ENCODE measurements at places on chromosomes 6 and 20.

DNA sequence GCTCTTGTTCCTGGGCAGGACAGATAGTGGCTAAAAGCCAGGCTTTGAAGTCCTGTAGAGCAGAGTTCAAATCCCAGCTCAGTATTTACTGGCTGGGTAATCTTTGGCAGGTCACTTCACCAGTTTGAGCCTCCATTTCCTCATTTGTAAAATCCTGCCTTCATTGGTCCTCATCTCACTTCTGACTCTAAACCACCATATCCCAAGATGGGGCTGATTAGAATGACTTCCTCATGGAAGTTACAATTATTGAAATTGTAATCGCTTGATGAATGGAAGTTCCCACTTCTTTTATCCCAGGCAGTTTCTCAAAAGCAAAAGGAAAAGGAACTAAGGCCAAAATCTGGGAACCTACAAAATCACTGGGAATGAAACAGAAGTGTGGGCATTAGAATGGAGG is 35.9 kb upstream of the B4GALT5 start:
- DNase-seq = no peak

DNA sequence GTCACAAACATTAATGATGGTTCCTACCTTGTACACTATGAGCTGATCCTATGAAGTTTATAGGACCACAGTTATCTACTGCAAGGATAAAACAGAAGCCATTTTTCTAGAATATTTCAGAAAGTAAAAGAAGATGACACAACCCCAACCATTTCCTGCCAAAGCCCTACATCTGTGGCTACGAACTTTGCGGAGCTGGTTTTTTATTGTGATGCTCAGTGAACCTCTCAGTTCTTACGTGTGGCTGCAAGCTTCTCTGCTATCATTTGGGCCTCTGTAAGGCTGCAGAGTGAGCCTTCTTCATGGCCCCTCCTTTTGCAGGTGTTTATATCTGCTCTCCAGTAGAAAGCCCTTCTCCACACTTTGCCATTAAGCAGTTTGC is 17.8 kb upstream of the TAGAP start:
- no peak for DNase-seq

GRCh38 chr6:12923644-12924235 is 207.2 kb downstream of the PHACTR1 start:
- DNase-seq = no peak

DNA sequence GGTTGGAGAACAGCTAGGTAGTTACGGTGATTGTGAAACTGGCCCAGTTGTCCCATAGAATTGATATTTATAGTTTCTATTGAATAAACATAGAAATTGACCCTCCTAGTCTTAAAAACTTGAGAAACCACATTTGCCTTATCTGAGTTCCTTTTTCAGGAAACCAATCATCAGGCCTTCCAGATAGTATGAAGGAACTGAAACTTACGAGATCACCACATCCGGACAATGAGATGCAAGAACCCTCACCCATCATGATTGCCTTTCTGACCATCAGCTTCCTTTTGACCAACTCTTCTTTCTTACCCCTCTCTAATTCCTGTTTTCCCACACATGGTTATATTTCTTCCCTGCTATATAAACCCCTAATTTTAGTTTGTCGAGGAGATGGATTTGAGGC is 21.8 kb downstream of the SLC35F1 start:
- no peak for DNase-seq

DNA sequence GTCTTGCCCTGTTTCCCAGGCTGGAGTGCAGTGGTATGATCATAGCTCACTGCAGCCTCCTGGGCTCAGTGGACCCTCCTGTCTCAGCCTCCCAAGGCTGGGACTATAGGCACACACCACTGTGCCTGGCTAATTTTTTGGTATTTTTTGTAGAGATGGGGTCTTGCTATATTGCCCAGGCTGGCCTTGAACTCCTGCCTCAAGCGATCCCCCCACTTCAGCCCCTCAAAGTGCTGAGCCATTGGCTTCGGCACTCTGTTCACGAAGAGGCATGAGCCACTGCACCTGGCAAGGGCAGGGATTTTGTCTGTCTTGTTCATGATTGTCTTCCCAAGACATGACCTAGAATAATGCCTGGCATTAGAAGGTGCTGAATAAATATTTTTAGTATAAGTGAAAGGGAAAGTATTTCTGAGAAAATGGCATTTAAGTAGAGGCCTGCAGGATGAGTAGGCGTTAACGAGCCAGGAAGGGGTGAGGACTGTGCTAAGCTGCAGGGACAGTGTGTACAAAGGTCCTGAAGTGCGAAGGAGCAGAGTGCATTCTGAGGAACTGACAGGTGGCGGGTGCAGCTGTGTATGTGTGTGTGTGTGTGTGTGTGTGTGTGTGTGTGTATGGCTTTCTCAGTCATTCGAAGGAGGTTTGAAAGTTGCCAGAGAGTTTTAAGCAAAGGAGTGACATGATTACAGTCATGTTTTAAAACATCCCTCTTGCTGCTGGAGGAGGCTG is 43.0 kb downstream of the VEGFA start:
- no peak for DNase-seq

DNA sequence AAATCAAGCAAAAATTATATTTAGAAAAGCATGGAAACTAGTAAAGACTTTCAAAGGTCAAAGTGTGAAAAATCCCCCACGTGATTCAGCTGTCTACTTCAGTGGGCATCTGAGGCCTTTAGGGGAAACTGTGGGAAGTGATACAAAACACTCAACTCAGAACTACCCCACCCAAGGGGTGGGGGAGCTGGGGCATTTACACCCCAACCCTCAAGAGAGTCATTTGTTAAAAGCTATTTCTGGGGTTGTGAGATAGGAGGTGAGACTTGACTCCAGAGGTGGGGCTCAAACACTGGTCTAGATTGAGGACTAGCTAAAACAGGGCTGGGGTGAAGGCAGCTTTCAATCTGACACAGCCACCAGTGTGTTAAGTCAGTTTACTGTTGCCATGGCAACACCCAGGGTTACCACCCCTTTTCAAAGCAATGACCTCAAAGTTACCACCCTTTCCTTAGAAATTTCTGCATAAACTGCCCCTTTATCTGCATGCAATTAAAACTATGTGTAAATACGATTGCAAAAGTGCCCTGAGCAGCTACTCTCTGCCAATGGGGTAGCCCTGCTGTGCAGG is 9.9 kb upstream of the GTSF1L start:
- DNase-seq = no peak

DNA sequence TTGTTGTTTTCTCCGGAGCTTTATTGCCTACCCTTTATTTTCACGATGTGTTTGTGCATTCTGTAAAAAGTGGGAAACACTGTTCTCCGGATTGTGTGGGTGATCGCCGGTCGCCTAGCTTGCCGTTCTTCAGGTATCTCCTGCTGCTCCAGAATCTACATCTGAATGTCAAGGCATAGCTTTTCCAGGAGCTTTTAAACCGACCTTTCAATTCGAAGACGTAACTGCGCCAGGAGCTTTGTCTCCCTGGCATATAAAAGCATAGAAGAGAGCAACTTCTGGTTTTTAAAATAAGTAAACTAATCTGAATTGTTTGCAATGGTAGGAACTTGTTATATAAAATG is 96.0 kb downstream of the HFE start:
- no peak for DNase-seq

- peak; percentile 23 for DNase-seq
Measured at GRCh38 chr20:46121184-46121930, 3.2 kb downstream of the CD40 start.

All from fibroblast of skin of right biceps (primary cell).